ENCODE measurements at places on chromosomes 5 and 9.

- DNase-seq = no peak
Measured at GRCh38 chr5:90915393-90915792, 356.8 kb downstream of the ADGRV1 start.

DNA sequence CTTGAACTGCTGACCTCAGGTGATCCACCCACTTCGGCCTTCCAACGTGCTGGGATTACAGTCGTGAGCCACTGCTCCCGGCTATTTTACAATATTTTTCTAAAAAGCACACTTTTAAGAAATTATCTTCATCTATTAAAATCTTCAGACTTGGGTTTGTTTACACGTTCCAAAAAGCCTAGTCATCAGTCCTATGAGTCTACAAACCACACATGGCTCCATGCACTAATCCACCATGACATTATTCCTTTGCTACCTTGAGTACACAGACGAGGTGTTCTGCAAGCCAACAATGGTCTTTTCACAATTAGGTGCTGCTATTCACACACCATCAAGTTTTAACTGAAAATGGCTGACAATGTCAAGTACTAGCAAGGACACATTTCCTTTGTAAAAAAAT lies 41.0 kb downstream of the TRPM6 start:
- DNase-seq = no peak

DNA sequence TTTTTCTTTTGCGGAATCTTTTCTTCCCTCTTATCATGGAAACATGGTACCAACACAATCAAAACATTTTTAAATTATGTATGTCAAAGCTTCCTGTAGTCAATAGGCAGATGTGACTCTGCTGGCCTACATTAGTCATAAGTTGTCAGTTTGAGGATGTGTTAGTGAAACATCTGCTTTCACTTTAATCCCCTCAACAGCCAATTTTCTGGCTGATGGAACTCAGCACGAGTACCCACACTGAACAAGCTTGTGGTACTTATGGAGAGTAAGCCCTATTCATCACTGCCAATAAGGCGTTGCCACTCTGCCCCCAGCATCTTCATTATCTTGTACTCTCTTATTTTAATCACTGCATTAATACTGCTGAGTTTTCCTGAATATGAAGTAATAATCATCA lies 1034.4 kb downstream of the CDH9 start:
- DNase-seq = no peak

DNA sequence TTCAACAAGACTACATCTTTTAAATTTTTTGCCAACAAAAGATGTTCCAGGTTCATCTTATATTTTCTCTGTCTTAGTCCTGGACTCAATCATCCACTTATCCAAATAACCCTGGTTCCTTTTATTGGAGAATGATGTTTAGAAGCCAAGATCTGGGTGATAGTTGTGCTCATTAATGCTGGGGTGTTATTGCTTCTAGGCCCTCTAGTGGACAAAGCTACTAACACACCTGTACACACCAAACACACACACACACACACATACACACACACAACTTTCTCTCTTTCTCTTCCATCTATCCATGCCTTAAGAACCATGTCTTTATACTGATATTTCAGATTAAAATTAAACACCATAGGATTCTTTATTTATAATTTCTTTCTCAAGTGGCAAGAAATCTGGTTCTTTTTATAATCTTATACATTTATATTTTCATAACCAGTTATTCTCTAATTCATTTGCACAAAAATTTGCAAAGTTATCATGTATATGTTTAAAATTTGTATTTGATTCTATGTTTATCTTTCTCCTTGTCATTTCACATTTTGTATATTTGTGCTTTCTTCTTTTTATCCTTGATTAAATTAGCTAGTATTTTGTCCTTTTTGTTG lies 179.1 kb upstream of the SMIM23 start:
- no peak for DNase-seq

GRCh38 chr5:37071901-37072581 lies 177.1 kb downstream of the CPLANE1 start:
- DNase-seq = no peak

- no peak for DNase-seq
Measured at GRCh38 chr9:79799691-79800335, 228.0 kb downstream of the TLE4 start.

DNA sequence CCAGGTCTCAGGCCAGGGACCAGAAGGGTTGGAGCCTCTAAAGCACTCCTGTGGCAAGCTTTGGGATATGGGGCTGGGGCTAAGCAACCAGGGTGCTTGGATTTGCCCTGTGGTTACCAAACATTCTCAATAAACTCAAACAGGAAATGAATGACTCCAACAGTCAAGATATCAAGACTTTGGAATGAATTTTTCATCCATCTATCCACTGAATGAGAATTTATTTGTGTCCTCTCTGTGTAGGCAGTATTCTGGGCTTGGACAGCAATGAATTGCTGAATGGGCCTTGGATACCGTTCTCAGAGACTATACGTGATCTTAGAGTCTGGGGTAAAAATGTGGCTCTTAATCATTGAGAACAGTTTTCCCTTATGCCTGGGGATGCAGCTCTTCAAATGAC lies 212.5 kb downstream of the DAB2IP start:
- DNase-seq = no peak

DNA sequence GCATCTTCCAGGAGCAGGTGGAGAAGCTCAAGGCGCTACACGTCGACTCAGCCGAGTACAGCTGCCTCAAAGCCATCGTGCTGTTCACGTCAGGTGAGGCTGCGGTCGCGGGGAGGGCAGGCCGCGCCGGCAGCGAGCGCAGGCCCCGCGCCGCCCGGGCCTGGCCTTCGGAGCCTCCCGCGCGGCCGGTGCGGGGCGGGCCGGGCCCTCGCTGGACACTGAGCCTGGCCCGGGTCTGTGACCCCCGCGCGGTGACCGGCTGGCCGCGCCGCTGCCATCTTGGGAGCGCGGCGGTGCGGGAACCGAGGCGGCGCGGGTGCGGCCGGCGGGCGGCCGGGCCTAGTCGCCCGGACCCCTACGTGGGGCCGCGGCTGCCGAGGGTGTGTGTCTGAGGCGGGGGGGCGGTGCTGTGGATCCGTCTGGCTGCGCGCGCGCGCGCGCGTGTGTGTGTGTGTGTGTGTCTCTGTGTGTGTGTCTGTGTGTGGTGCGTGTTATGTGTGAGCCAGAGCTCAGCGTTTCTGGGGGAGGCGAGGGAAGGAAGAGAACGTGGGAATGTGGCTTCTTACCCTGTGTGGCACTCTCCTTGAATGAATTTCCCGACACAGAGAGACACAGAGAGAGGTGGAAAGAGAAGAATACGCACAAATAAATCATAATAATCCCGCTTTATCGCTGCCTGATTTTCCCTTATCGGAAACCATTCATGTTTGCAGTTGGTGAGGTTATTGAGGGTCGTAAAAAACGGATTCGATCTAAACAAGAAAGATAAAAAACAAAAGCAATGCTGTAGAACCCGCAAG lies 5.5 kb downstream of the NR2F1 start:
- no peak for DNase-seq

DNA sequence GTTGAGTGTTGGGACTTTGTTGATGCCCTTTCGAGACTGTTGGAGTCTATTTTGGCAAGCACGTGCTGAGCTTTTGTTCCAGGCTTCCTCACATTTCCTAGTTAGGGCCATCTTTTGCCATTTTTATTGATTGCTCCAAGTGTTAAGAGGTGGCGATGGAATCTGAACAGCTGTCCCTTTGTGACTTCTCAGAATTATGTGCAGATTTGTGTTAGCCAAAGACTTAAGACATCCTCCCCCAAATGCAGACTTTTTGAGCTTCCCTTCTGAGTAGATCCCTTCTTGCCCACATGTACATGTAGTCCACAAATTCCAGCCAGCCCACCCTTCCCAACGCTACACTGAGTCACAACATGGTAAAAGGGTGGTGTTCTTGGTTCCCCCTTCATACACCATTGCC lies 59.2 kb downstream of the SPIN1 start:
- DNase-seq = no peak

DNA sequence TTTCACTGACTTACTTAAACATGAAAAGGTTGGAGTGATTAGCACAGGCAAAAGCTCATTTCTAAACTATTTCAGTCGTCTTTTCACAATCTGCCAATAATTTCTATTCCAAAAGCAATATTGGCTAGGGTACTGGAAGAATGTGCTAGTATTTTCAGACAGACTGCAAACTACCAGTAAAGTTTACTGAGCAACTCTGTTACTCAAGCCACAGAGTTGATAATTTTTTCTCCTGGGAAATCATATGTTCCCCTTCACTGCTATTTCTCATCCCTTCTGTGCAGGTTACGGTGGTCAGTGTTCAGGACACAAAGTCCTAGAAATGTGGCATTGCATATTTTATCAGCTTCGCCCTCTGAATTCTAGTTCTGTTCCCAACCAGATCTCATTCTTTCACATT lies 343.3 kb upstream of the TNC start:
- no peak for DNase-seq

- no peak for DNase-seq
Measured at GRCh38 chr5:113269023-113269997, 165.5 kb downstream of the TSSK1B start.

DNA sequence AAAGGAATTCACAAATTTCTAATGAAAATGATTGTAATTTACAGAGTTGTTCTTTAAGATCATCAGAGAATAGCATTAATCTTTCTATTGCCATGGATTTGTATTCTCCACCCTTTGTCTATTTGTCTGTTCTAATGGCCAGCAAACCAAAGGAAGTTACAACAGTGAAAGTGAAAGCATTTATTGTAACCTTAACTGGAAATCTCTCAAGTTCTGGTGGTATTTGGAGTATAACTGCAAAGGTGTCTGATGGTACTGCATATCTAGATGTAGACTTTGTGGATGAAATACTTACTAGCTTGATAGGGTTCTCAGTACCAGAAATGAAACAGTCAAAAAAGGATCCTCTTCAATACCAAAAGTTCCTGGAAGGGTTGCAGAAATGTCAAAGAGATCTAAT lies 21.7 kb downstream of the RMI1 start:
- no peak for DNase-seq

GRCh38 chr9:135192686-135193085 lies 105.2 kb downstream of the OLFM1 start:
- no peak for DNase-seq

DNA sequence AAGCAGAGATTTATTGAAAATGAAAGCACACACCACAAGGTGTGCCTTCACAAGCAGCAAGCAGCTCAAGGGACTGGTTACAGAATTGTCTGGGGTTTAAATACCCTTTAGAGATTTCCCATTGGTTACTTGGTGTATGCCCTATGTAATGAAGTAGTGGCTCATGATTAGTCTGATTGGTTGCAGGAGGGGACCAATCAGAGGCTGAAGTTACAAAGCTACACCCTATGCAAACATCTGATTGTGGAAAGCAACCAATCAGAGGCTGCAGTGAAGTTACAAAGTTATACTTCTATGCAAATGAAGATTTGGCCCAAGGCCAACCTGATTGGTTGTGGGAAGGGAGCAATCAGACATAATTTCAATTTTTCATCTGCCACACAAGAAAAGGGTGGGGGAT lies 119.9 kb downstream of the C9orf152 start:
- no peak for DNase-seq

DNA sequence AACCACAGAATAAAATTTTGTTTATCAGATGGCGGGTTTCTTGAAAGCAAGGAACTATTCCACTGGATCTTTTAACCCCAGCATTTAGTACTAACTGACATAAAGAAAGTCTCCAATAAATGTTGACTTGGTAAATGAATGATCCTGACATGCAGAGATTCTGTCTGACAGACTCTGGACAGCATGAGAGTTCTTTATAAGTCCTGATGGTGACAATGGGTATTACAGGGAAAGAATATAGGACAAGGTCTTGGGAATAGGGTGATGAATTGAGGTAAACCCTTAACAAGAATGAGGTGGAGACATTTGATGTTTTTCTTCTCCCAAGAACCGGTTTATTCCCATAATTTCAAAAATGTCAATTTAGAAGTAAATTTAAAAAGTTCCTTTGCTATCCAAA lies 453.9 kb downstream of the TUSC1 start:
- DNase-seq = no peak

GRCh38 chr9:92510747-92511146 lies 25.0 kb downstream of the ECM2 start:
- DNase-seq = no peak

DNA sequence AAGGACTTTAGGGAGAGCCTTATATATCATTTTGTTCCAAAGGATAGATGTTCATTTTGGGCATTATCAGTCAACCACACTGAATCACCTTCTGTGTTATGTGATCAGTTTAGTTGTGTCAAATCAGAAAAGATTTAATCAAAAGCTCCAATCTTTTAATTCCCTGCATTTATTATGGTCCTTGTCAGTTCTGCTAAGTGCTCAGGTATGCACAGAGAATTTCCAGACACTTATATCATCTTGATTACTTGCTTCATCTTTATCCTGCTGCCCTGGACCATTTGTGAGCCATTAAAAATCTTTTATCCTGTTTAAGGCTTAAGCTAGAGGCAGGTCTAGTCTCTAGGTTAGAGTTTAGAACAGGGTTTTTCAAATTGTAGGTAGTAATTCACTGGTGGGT lies 179.1 kb downstream of the CWC27 start:
- no peak for DNase-seq

DNA sequence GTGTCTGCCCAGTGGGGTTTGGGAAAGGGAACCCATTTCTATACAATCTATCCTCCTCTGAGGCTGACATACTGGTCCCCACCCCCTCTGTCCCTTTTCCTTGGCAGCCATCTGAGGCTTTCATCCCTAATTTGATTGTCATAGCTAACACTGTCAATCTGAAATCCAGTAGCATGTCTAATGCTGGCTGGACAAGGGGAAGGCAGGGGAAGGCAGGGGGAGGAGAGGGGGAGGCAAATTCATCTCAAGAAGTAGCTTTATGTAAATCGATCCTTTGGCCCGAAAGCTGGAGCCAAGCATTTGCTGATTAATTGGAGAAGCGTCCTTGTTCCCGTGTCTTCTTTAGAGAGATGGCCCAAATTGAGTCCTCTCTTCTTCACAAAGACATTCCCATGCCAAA lies 314.1 kb upstream of the PANK3 start:
- DNase-seq = no peak

DNA sequence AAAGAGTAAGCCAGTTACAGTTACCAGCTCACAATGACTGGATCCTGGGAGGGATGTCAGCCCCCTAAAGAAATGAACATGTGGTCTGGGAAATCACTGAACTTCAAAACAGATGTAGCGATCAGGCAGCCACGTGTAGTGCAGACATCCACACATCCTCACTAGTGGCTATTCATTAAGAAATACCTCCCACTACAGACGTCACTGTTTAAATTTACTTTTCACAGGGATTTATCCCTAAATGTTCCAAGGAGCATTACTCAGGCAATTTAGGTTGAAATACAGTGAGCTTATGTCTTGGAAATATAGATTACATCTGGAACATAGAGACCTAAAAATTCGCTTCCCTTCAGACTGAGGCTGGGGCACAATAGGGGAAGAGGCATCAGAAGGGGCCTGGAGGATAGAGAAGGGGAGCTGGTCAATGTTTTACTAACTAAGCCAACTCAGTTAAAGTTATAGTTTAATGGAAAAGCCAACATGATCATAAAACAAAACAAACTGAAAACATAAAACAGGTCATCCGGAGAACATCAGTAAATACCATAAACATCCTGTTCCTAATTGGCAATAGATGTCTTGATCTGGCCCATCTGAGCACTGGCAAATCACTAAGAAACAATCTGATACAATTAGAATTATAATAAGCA lies 92.3 kb downstream of the FANCC start:
- no peak for DNase-seq

- DNase-seq = no peak
Measured at GRCh38 chr9:86600977-86601376, 246.8 kb upstream of the TUT7 start.

- DNase-seq = no peak
Measured at GRCh38 chr5:89350684-89351083, 467.7 kb upstream of the MEF2C start.
